ENCODE measurements at places on chromosomes 2 and 18.
A peak's percentile ranks its signal among the peaks of the same experiment; 100 is the strongest.

DNA sequence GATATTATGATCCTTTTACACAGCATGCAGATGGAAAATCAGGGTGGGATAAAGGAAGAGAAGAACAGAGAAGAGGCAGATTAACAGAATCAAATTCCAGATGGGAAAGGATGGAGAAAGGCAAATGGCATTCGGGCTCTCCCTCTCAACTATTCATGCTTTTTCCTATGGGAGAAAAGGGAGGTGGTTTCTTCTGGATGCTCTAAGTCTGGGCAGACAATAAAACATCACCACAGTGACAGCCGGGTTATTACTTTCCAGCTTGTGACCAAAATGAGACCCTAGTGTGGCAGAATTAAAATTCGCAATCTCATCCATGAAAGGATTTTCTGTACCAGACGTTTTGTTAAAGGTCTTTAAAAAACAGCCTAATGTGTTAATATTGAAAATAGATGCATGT is 440.7 kb downstream of the RND3 start:
- peak; percentile 10 for DNase-seq

DNA sequence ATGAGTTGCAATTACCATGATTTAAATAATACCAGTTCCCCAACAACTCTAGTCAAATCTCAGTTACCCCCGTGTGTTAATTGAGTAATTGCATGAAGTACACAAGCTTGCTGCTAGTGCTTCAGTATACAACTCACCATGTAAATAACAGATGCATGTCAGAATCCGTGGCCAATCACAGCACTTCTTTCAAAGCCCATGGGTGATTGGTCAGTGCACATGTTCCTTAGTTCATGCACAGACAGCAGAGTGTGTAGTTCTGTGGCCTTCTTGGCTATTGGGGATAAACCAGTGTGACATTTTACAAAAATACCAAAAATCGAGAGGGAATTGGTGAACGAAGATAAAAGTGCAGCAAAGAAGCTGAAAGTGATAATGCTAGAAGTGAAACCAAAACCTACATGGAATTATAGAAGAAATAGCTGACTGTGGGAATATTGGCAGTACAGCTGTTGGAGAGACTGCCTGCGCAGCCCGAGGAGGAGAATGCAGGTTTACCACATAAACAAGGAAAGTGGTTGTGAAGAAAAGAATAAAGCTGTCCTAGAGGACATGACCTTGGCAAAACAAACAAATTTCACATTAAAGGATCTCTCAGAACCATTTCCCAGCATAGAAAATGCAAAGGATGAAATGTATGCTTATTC is 59.4 kb downstream of the NEDD4L start:
- no peak for DNase-seq

DNA sequence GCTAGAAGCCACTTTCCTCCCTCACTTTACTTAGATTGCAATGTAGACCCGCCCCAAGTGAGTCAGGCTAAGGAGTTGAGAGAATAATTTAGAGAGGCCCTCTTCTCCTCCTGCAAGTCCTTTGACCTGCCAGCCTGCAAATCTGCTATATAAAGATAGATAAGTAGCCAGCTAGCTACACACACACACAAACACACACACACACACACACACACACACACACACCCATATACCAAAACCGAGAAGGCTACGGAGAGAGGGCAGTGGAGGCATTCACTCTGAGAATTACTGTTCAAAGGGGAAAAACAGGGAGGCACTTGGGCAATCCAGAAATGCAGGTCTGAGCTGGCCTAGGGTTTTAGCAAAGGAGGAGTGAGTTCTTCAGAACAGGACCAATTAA is 23.0 kb upstream of the SMAD7 start:
- DNase-seq: no peak

DNA sequence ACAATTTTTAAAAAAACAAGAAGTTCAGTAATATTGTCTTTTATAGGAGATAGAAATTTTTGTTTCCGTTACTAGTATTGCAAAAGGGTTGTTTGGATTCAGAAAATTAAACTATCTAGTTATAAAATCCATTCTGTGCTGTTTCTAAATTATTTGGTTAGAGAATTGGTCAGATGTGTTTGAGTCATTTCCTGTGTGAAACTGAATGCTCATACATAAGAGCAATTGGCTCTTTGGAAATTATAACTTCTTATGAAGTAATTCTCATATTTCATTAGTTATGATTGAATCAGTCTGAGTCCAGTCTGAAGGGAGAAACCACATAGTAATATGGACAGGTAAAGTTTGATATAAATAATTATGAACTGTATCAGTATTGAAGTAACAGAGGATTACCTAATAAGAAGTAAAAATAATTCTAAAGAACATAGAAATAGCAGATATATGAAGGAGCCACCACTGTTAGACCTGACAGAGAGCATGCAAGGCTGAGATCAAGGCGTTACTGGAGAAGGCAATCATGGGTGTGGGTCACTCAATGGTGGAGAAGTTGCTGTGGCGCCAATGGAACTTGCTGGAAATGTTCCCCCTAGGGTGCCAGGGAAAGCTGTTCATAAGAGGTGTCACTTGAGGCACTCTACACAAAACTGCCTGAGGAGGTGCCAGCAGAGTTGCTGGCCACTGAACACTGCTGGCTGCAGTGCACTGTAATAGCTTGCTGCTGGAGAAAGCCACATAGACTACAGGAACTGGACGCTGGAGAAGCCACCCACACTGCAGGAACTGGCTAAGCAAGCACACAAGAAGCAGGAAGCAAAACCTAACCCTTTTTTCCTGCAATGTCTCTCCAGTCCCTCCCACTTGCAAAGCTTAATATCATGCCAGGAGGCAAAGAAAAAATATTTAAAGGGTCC is 18.0 kb upstream of the FAP start:
- DNase-seq: no peak

GRCh38 chr2:9004338-9005204 is 1.1 kb upstream of the MBOAT2 start:
- peak; percentile 45 for DNase-seq

DNA sequence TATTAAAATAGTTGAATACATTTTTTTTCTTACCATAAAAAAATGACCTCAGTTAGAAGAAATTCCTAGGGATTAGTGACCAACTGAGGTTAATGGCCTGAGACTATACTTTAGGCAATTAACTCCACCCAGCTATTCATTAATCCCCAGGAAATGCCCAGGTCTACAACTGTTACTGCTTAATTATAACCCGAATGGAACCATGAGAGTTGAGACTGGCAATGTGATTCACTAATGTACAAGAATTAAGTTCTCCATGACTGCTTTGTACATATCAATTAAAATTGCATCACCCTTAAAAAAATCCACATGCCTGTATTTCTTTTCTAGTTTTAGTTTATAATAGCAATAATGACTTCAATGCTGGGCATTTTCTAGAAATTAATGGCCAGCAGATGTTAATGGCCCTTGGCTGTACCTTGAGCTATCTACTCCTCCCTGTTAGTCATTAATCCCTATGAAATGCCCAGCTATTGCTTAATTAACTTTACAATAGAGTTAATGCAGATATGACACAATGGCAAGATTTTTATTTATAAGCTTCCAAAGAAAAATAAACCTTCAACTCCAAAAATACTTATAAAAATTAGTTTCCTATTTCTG is 44.1 kb downstream of the ERBB4 start:
- DNase-seq: no peak

- peak; percentile 83 for DNase-seq
Measured at GRCh38 chr18:23365602-23366001, 87.5 kb upstream of the RIOK3 start.

- no peak for DNase-seq
Measured at GRCh38 chr2:124319577-124319976, 294.5 kb downstream of the CNTNAP5 start.

- no peak for DNase-seq
Measured at GRCh38 chr18:24628326-24628725, 167.9 kb downstream of the HRH4 start.

GRCh38 chr18:48244530-48244929 is 164.7 kb downstream of the ZBTB7C start:
- no peak for DNase-seq

GRCh38 chr18:61702007-61702406 is 190.8 kb downstream of the RNF152 start:
- DNase-seq: peak; percentile 88

DNA sequence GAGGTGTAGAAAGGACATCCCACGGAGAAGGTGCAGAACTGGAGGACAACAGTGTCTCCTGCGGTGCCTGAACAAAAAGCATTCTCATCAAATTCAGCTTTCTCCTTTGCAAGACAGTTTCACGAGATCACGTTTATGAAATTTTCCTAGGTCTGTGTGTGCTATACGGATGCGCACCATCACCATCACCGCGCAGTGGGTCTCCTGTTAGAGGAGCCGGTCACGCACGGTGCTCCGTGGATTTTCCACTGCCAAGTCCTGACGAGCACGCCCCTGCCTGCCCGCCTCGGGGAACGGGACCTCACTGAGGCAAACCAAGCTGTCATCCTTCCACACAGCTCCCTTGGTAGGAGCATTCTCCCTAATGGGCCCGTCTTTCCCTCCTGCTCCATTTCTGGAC is 140.4 kb upstream of the TPO start:
- DNase-seq: no peak

DNA sequence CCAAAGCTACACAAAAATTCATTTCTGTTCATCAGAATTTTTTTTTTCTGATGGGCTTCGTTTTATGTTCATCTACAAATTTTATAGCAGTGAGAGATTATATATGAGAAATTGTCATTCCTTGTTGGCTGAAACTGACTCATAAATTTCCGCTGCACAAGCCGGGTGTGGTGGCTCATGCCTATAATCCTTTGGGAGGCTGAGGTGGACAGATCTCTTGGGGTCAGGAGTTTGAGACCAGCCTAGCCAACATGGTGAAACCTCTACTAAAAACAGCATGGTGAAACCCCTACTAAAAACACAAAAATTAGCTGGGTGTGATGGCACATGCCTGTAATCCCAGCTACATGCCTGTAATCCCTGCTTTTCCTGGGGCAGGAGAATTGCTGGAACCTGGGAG is 72.0 kb downstream of the PLEKHM3 start:
- DNase-seq: no peak

GRCh38 chr18:41372046-41372665 is 582.9 kb upstream of the PIK3C3 start:
- no peak for DNase-seq

DNA sequence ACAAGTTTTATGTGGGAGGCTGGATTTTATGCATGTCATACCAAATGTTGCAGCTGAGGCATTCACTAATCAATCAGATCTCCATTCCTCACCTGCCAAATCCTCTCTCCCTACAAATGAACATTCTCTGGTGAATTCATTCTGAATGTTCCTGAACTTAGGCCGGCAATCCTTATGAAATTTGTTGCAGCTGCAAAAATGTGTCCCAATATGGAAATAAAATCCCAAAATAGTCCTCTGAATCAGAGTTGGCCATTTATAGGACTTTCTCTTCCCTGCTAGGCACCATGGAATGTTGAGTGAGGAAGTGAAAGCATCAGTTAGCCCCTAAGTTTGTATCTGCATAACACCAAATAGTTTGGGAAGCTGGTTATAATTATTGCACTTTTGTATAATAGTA is 25.6 kb downstream of the GCA start:
- DNase-seq: peak; percentile 5

GRCh38 chr2:194385376-194385775 is 1271.7 kb upstream of the SLC39A10 start:
- no peak for DNase-seq

DNA sequence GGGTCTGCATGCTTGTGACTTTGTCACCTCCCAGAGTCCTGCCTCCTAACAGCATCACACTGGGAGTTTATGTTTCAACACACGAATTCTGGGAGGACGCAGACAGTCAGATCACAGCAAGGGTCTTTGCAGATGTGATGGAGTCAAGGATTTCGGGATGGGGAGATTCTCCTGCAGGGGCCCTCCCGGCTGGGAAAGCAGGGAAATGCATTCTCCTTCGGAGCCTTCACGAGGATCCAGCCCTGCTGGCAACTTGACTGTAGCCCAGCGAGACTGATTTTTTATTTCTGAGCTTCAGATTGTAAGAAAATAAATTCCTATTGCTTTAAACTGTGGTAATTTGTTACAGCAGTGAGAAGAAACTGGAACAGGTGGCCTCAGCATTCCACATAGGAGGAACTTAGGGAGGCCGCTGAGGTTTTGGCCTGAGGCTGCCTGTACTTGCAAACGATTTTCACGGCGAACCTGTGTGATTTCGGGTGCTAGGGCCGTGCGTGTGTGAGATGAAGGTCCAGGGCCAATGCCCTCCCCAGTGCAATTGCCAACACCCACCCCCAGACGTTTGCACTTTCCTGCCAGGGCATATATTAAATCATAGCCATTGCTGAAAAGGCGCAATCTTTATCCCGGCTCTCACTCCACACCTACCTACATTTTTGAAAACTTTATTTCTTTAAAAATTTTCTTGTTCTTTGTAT is 79.8 kb downstream of the ASB1 start:
- DNase-seq: no peak

DNA sequence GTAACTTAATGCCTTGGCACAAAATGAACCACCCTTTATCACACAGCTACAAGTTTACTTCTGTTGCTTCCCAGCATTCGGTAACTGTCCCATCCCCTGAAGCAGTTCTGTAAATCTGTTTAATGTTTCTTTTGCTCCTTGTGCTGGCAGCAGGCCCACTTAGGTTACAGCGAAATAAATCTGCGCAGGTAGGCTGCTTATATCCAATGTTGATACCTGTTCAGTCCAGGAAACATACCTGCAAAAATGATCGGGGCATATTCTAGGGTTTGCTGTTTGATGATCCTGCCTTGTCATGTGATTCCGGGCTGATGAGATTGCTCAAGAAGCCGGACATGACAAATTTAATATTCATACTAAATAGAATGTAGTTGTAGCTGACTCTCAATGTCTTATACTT is 23.3 kb downstream of the PELI1 start:
- no peak for DNase-seq

- DNase-seq: peak; percentile 86
Measured at GRCh38 chr2:159960414-159960813, 102.0 kb downstream of the PLA2R1 start.

DNA sequence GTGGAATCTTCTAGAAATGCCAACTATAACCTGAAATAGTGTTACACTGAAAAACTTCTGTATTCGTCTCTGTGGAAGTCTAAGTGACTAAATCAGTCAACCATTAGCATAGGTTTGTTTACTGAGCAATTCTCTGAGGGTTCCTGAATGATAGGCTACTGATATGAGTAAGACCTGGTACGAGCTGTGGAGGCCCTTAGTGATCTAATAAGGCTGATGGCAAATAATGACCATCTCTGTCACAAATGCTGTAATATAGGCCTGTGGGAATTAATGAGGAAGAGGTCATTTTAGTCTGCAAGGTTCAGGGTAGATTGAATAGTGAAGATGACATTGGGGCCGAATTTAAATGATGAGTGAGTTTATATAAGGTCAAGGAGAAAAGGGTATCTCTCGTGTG is 82.5 kb downstream of the MGAT5 start:
- DNase-seq: no peak
